ENCODE measurements at places on chromosomes 7 and 10. TPM values are rescaled to one million over a fixed set of nuclear protein-coding genes. Genes with fewer than 3 reads are reported as not detected.

RADIL gene
- total RNA-seq = 0.65 TPM

DNA sequence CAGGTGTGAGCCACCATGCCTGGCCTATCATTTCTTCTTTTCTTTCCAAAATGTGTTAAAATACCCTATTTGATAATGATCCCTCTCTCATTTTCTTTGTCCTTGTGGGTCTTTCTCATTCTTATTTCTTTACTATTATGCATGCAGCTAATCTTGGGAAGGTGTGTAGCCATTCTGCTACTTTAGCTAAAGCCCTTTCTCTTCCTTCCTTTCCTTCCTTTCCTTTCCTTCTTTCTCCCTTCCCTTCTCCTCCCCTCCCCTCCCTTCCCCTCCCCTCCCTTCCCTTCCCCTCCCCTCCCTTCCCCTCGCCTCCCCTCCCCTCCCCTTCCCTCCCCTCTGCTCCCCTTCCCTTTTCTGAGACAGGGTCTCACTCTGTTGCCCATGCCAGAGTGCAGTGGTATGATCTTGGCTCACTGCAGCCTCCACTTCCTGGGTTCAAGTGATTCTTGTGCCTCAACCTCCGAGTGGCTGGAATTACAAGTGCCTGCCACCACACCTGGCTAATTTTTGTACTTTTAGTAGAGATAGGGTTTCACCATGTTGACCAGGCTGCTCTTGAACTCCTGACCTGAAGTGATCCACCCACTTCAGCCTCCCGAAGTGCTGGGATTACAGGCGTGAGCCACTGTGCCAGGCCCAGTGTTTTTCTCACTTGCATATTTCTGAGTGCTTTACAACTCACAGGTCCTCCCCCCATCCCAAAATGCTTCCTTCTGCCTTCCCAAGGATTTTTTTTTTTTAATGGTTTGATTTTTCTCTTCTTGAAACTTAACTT, 42.3 kb downstream of the HIP1 start:
- no peak for DNase-seq
- no peaks in the 10 kb centered on the region for H3K4me1 ChIP-seq
- no peak overlapping the region for H3K4me3 ChIP-seq
- no peaks in the 10 kb centered on the region for H3K36me3 ChIP-seq

DNA sequence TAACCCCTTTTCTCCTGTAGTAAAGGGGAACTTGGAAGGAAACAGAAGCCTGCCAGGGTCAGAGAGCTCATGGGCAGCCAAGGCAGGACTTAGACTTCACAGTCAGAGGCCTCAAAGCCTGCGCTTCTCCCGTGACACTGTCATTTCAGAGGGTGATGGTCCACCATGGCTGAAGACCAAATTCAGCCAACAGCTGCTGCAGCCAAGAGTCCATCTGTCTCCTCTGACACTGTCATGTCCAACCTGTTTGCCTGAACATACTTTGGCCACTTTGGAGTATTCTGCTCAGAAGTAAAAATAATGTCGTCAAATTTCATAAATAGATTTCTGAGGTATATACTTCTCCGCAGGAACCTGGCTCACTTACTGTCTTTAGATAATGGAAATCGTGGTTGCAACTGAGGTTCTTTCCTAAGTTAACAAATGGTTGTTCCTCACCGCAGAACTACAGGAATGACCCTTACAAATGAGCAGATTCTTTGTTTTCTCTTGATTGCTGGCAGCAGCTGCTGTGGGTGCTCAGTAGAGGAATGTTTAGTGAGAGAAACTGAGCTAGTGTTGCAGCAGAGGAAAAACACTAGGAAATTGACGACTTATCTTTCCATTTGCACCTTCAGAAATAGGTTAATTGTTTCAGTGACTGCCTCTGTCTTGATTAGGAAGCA, 626.5 kb downstream of the SDK1 start:
- no peaks in the 10 kb centered on the region for H3K4me1 ChIP-seq
- H3K27ac ChIP-seq = no peak overlapping the region
- peaks cover 10% of the 10 kb centered on the region for H3K27me3 ChIP-seq
- no peak for DNase-seq
- no peak overlapping the region for H3K4me3 ChIP-seq

SH2D4B gene
- total RNA-seq = 0.20 TPM

DNA sequence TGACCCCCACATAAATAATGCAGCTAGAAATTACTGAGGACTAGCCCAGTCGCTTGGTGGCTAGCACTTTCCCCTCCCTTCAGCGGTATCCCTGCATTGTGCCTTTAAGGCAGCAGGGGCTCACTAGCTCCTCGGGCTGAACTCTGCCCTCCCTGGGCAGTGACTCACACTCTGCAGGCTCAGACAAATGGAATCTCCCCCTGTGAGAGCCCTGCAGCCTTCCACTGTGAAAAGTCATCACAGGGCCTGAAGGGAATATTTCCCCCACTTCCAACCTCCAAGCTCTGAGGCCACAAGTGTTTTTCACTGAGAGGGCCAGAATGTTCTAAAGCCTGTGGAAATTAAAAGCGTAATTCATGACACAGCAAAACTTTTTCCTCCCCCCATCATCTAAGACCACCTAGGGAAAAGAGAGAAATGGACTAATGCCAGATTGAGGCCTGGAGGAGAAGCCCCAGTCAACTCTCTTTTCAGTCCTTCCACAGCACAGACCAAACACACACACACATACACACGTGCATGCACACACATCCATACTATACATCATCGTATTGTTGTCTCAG, 93.6 kb upstream of the COL1A2 start:
- DNase-seq = no peak
- H3K27me3 ChIP-seq = peaks cover 5% of the 10 kb centered on the region
- no peaks in the 10 kb centered on the region for H3K36me3 ChIP-seq

Measured in activated CD8-positive, alpha-beta T cell treated with anti-CD3 and anti-CD28 coated beads for 36 hours (primary cell).